G401 (cell line): ENCODE measurements at places on chromosomes 4 and X. TPM values are rescaled to one million over a fixed set of nuclear protein-coding genes. Genes with fewer than 3 reads are reported as not detected.

DNA sequence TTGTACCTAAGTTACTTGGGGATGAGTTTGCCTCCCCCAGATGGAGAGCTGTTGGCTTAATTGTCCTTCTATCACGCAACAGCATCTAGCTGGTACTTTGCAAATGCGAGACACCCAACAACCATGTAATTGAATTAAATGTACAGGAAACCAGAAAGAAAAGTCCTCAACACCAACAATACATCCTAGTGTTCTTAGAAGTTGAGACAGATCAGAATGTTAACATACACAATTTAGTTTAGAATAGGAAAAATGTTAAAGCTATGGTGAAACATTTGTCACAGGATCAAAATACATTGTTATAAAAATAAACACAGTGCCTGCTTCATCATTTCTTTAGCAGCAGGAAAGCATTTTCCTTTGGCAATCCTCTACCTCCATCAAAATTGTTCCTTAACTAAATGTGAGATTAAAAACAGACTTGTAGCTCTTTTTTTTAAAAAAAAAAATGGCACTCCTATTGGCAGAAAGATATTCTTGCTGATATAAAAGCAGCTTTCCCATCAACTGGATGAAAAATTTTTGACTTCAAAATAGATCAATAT is 163.1 kb upstream of the MID1 start:
- DNase-seq: no peak

Gene PIR
- 26.8 and 49.8 TPM in 2 replicates for total RNA-seq

GRCh38 chrX:120664081-120664480 is 34.2 kb upstream of the C1GALT1C1 start:
- DNase-seq: peak; percentile 3

GRCh38 chr4:8181119-8181518 is 18.0 kb upstream of the SH3TC1 start:
- DNase-seq: no peak

Gene TECRL
- total RNA-seq: not detected in 2 replicates

Gene MFAP3L
- total RNA-seq: 0.06 and 1.7 TPM in 2 replicates

Gene USP26
- 9.0 and 13.5 TPM in 2 replicates for total RNA-seq

DNA sequence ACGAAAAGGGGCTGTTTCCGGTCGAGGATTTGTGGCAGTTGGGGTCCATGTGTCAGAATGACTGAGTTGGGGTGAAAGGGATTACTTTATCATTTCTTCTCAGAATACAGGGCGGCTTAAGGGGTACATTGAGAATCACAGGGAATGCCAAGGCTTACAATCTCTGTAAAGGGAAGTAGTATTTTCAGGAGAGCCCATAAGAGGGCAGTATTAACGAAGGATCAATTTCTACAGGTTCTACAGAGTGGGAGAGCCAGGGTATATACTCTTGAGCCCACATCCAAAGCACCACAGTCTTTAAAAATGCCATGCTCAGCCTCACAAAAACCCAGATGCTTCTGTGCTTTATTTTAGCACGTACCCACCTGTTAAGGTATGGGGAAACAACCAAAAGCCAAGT is 67.7 kb upstream of the ZXDA start:
- no peak for DNase-seq

DNA sequence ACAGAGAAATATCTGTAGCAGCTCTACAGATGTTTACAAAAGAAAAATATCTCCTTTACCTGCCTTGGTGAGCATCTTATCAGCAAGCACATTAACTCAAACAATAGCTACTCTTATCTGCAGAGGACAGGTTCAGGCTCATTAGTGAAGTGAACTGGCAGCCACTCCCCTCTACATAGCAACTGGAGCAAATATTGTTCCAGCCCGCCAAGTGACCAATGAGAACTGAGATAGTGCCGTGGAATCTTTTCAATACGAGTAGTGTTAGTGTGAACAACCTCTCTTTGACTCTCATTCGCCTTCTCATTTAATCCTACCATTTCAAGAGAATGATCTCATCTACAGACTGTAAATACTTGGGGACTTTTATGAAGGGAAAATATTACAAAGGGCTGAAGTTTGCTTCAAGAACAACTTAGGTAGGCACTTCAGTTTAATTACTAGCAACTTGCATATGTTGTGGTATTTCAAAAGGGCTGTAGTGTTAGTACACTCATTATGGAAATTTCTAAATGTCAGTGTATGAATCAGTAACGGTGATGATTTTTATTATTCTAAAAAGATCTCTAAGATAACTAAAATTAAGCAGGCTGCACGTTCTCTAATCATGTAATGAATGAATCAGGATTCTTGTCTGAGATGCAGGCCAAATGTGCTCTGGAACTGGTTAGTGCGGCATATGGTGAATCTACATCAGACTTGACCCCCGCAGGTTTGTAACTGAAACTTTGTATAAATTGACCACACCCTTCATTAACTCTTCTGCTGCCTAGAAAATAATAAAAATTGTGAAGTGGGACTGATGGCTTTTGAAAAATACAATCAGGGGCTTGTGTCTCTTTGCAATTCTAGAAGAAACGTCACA is 72.4 kb downstream of the PALLD start:
- DNase-seq: peak; percentile 27

Gene CSN1S1
- not detected in 2 replicates for total RNA-seq

DNA sequence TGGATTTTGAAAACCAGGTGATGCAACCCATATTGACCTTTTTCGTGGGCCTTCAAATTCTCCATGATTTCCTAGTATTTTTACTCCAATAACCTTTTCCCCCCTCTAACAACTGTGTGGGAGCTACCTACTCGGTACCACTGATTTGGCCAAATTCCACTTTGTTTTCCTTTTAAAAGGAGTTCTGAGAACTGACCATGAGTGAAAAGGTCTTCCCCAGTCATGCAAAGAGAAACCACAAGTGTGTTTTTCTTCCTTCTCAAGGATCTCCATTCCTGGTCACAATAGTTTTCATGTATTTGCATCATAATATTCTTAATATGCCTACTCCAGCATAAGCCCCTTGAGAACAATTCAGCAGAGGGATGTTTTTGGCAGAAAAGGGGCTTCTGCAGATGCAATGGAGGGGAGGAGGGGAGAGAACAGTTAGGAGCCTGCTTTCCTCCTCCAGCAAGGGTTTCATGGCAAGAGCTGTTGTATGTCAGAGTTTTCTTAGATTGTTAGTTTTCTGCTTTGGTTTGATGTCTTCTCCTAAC is 195.3 kb upstream of the ANXA3 start:
- DNase-seq: no peak

GRCh38 chrX:131792789-131793462 is 230.2 kb upstream of the STK26 start:
- DNase-seq: peak; percentile 49

Gene VCX3B
- total RNA-seq: 0.92 TPM in 1 of 2 replicates, not detected in the other

Gene EOLA2
- total RNA-seq: 47.7 and 52.6 TPM in 2 replicates

DNA sequence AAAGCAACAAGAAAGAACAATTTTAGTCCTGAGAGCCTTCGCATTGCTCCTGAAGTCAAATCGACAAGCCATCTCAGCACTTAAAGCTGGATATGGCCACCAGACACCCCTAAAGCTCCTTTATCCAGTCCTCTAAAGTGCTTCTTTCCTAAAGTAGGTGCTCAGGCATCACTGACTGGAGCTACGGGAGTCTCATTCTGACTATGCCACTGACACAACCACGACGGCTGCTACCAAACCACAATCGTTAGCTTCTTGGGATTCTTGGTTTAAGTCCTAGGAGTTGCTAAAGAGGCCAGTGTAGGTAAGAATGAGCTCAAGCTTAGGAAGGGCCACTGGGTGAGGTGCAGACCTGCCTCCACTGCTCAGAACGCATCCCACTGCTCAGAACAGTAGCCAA is 1.0 kb downstream of the SLC10A6 start:
- no peak for DNase-seq

Gene LRBA
- total RNA-seq: 35.9 and 71.7 TPM in 2 replicates

Gene HGFAC
- not detected in 2 replicates for total RNA-seq

- no peak for DNase-seq
These were observed 3.5 kb downstream of the CNOT6L start for GRCh38 chr4:77815636-77816035.

DNA sequence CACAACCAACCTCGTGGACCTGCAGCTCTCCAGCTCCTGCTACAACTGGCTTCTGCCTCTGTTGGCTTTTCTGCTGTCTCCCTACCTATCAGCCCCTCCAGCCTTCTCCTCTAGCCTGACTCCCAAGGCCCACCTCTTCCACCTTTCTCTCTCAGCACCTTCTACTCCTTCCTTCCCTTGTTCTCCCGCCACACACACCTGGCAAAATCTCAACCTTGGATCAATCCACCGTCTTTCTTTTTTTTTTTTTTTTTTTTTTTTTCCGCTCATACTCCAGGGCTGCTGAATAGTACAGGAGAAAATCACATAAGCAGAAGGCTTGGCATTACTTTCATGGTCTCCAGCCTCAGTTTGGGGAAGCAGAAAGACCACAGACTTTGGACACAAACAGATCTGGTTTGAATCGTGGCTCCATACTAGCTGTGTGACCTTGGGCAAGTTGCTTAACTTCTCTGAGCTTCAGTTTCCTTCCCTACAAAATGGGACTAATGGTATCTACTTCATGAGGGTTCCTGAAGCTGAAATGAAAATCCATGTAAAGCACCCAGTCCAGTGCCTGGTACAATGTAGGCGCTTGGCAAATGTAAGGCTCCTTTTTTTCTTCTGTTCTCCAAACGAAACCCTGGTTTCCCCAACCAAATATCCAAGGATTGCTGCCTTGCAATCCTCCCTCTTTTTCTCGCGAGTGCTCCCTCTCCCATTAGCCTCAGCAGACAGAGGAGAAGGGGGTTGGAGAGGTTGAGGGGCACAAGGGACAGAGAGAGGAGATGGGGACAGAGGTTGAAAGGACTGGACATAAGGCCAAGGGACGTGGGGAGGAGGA is 1.7 kb downstream of the FGD1 start:
- DNase-seq: no peak

DNA sequence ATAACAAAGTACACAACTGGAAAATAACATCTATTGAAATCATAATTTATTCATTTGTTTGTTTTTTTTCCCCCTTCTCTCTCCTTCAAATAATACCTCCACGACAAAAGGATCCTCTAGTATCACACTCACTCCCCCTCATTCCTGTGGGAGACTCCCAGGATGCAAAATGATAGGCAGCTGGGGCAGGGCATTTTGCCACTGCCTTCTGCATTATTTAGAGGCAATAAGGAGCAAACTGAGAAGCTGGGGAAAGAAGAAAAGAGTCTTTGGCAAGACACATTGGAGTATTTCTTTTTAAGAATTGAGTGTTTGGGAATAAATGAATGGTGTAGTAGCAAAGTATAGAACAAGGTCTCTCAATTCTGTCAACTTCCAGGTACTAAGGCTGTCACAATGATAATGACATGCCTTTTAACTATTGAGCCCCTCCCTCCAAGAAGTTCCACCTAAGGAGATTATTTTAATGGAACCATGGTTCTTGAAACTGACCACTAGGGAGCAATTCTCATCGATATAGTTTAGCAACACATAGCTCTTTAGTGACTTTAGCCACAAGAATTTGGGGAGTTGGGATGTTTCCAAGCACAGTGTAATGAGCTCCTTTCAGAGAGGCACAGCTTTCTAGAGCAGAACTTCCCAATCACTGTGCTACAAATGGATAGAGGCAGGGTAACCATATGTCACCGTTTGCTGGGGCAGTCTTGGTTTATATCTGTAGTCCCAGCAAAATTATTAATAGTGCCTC is 303.3 kb downstream of the FRMPD4 start:
- no peak for DNase-seq

Gene PITX2
- not detected in 2 replicates for total RNA-seq

GRCh38 chrX:68665502-68665901 is 18.0 kb downstream of the STARD8 start:
- no peak for DNase-seq

DNA sequence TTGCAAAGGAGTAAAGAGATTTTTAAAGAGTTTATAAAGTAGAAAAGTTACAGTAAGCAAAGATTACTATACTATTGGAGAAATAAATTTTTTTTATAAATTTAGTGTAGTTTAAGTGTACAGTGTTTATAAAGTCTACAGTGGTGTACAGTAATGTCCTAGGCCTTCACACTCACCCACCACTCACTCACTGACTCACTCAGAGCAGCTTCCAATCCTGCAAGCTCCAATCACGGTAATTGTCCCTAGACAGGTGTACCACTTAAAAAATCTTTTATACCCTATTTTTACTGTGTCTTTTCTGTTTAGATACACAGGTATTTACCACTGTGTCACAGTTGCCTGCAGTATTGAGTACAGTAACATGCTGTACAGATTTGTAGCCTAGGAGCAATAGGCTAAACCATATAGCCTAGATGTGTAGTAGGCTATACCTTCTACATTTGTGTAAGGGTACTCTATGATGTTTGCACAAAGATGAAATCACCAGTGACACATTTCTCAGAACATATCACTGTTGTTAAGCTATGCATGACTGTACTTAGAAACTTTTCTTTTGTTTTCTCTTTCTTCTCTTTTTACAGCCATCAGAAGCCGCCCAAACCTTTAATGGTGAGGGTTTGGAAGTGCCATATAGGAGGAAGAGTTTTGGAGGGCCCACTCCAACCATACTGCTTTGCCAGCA is 11.8 kb upstream of the SH3RF1 start:
- DNase-seq: no peak

DNA sequence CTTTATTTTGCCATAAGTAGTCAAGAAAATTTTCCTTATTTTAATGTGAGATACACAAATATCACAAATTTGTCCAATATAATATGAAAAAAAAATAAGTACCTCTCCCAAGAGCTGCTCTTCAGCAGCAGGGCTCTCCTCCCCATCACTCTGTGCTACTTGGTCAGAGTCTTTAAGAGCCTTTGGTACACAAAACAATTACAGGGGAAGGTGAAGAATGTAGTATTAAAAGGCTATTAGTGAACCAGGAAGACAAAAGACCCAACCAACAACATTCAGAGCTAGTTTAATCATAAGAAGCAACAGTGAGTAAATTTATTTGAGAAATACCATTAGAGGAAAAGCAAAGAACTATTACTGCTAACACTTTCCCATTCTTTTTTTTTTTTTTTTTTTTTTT is 29.4 kb downstream of the SEC31A start:
- DNase-seq: no peak

GRCh38 chrX:148135738-148136137 is 154.6 kb downstream of the FMR1NB start:
- no peak for DNase-seq

Gene BEX1
- 273 and 377 TPM in 2 replicates for total RNA-seq

GRCh38 chr4:86948276-86948675 is 13.5 kb downstream of the AFF1 start:
- DNase-seq: no peak

DNA sequence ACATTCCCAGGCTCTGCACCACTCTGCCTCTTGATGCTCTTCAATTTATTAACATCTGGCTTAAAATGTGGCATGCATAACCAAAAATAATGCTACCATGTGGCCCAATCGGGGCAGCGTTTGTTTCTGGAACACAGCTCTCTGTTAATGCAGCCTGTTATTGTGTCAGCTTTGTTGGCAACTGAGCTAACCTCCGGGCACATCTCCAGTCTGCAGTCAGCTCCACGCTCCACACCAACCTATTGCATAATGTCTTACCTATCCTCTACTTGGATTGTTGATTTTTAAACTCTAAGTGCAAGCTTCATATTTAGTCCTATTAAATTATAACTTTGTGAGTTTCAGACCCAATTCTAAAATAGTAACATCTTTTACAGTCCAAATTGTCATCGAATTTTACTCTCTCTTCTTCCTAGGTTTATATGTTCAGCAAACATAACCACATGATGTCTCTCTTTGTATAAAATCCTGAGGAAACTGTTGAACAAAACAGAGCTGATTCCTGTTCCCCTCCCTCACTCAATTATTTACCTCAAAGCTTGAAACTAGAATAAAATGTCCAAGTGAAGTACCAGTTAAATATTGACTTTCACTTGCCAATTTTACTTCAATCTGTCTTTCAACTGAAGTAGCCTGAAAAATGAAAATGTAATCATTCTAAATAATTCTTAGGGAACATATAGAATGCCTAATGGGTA is 92.2 kb upstream of the RAPGEF2 start:
- DNase-seq: peak; percentile 93

Gene STAG2
- 56.7 and 76.4 TPM in 2 replicates for total RNA-seq

Gene TBX22
- total RNA-seq: not detected in 2 replicates

Gene SMPX
- not detected in 2 replicates for total RNA-seq

GRCh38 chr4:86870442-86871069 is 21.4 kb upstream of the SLC10A6 start:
- no peak for DNase-seq
